Stimulated activated CD8-positive, alpha-beta memory T cell treated with anti-CD3 and anti-CD28 coated beads, Interleukin-15, amount 100 ng/mL, for 24 hours (primary cell): ENCODE measurements at places on chromosomes 4 and X.
A peak's percentile ranks its signal among the peaks of the same experiment; 100 is the strongest.

DNA sequence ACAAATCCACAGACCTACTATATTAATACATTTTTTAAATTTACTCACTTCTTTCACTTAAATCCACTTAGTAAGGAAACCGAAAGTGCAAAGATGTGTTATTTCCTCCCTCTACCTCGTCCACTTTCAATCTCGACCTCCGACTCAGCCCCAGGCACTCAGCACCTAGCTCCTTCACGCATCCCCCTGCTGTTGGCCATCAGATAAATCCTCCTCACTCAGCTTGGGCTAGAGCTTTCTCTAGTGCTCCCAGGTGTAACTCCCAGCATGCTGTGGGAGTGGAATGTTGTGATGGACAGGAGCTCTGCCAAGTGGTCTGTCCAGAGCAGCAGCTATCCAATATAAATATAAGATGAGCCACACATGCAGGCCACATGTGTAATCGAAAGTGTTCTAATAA lies 26.7 kb upstream of the TEC start:
- no peak for DNase-seq

- peak; percentile 80 for DNase-seq
Observed at GRCh38 chr4:119300101-119300978, 21.6 kb downstream of the FABP2 start.

- DNase-seq = no peak
Observed at GRCh38 chr4:40482985-40483647, 146.5 kb downstream of the RBM47 start.

- no peak for DNase-seq
Observed at GRCh38 chr4:96293806-96294205, 453.9 kb downstream of the PDHA2 start.

- DNase-seq = no peak
Observed at GRCh38 chr4:4401036-4401435, 14.1 kb downstream of the NSG1 start.

GRCh38 chr4:189548484-189549125 lies 392.1 kb upstream of the FRG1 start:
- no peak for DNase-seq

- DNase-seq = no peak
Observed at GRCh38 chr4:17707671-17708070, 73.8 kb downstream of the FAM184B start.
